ENCODE measurements at places on chromosomes 7 and 10.

DNA sequence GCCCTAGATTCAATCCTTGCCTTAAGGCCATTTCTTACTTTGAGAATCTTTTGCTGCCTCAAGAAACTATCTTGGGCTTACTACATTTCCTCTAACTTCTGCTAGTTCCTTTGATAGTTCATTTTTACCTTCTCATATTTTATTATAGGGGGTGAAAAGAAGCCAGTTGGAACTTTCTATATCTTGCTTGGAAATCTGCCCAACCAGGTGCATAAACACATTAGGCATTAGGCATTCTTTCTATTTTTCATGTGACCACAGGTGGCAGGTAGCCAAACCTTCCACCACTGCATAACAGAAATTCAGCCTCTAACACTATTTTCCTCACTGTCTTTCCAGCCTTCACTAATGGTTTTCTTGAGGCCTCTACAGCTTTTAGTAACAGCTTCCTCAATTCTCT lies 300.0 kb upstream of the SP8 start:
- no peak for DNase-seq

DNA sequence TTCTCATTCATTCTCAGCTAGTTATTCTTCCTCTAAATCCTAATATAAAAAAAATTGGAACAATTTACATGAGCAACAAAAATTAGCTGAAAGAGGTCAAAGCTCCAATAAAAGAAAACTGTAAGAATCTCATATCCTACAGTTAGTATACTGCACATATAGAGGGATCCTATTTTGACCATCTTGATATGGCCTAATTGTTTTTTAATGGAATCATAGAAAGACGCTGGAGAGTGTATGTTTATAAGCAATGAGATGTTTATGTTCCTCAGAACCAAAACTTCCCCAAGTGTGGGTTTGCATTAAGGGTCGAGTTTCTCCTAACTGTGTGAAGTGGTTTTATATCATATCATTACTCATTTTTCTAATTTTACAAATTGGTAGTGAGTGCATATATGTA lies 102.5 kb downstream of the VIM start:
- DNase-seq: no peak

- no peak for DNase-seq
These were observed 4.3 kb downstream of the ELFN1 start for GRCh38 chr7:1674161-1675035.

DNA sequence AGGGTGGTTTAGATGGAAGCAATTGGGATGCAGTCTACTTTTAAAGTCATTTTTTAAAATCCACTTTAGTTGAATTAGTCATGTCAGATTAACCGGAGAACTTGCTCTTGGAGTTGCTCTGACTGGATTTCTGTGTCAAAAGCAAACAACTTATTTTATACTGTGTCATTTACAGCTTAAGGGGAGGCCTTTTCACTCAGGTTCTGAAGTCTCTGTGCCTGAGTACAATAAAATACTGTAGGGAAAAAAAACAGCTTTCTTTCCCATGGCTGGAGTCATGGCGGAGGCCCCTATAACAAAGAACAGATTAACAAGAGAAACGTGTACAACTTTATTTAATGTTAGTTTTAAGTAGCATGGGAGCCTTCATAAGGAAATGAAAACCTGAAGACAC lies 39.2 kb upstream of the MSRB2 start:
- no peak for DNase-seq

DNA sequence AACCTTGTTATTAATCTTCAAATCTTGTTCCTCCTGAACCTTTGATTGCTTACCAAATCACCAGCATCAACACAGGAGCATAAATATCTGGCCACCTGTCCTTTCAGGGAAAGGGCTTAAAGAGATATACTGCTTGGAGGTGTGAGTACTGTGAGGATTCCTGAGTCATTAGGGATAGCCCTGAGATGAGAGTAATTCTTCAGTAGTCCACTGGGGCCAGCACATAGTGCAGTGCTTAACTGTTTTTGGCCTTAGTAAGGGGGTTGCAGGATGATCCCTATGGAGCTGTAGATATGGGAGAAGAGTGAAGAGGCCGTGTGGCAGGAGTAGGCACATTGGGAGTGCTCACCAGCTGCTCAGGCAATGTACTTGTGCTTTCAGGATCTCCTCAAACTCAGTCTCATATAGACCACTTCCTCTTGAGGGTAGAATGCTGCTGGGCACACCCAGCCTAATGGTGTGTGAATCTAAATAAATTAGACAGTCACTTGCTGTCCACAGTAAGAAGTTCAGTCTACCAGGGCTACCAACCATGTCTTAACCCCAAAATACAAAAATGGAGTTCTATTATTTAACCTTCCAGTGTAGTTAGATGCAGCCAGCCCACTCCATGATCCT lies 26.5 kb upstream of the GPR141 start:
- no peak for DNase-seq

DNA sequence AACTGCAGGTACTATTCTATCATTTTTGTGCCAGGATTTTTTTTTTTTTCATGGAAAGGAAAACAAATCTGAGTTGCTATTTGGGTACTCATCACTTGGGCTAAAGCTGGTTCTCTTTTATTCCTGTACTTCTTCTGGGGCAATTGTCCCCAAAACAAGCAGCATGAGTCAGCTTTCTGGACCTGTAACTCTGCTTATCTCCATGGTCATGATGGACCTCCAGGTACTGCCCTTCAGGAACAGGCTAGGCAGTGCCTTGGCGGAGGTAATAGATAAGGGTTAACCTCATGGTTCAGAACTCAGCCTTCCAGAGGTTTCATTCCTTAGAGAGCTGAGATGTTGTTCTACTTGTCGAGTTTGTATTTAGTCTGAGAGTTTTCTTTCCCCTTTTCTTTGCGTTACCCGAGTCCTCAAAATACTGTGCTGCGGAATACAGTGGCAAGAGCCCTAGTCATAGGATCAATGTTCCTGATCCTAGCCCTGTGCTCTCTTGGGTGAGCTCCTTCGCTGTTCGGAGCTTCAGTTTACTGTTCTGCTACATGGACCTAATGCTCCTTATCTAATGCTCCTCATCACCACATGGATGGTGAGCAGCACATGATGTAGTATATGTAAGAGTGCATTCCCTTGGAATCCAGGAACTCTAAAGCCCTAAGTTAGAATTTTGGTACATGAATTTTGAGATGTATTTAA lies 74.6 kb downstream of the LRGUK start:
- no peak for DNase-seq

DNA sequence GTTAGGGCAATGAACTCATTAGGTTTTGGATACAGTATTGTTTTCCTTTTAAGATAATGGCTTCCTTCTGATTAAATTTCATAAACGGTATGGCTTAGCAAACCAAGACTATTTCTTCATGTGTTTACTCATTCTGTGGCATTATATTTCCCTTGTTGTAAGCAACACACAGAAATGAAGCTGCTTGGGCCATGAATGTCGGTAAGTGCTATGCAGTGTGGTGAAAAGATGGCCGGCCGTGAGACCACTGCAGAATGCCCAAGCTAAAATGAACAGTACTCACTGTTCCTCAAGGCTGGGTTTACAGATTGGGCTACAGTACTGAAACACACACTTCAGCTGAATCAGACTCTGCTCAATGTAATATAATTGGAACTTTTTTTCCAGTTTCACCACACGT lies 8.1 kb downstream of the APBB1IP start:
- DNase-seq: no peak

- no peak for DNase-seq
These were observed 241.6 kb upstream of the TCF7L2 start for GRCh38 chr10:112708461-112708860.

GRCh38 chr7:1314021-1314907 lies 81.6 kb downstream of the UNCX start:
- DNase-seq: no peak

DNA sequence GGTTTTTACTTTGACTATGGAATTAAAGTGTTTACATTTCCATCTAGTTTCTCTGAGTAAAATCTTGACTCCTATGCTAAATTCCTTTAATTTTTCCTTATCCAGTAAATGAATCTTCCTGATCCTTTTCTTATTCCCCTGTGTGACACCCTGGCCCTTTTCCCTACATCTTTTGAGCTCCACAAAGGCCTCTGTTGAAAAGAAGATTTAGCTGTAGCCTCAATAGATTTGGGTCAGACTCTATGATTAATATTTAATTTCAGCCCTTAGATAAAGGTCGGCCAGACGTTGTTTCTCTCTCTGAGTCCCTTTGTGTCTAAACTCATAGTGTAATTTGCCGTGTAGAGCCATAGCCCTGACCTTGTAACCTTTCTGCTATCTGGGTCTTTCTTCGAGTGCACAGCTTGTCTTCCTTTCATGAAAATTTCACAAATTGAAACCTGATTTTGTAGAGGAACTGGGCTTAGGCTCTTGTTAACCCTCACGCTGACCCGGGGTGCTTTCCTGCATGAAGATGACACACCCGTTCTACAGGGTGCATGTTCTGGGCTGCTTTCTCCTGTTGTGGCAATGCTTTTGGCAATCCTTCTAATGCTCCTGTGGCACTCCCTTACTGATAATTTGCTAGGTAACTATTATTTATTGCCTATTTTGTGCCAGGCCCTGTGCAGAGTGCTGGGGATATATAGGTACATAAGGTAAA lies 21.2 kb downstream of the LSMEM1 start:
- no peak for DNase-seq

DNA sequence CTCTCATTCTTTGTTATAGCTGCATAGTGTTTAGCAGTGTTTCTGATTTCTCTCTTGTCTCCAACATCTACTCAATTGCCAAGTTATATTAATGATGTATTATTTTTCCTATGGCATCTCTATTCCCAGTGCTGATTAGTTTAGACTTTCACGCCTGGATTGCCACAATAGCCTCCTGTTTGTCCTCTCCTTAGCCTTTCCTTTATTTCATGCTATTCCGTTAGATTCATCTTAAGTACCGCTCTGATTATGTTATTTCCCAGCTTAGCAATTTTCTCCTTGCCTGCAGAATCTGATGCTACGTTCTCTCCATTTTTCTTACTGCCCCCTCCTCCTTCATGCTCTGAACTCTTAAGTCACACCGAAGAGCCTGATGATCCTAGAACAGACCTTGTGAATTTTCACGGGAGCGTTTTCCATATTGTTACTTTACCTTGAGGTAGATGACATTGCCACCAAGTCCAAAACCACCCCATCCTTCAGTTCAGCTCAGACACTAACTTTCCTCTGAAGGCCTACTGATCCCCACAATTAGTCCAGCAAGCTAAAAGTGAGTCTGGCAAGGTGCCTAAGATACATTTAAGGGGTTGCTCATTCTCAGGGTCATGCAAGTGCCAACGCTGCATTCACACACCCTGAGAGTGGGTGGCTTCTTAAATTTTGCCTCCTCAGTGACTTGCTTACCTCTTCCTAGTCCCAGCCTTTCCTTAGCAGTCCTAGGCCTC lies 6.6 kb upstream of the NRF1 start:
- no peak for DNase-seq

DNA sequence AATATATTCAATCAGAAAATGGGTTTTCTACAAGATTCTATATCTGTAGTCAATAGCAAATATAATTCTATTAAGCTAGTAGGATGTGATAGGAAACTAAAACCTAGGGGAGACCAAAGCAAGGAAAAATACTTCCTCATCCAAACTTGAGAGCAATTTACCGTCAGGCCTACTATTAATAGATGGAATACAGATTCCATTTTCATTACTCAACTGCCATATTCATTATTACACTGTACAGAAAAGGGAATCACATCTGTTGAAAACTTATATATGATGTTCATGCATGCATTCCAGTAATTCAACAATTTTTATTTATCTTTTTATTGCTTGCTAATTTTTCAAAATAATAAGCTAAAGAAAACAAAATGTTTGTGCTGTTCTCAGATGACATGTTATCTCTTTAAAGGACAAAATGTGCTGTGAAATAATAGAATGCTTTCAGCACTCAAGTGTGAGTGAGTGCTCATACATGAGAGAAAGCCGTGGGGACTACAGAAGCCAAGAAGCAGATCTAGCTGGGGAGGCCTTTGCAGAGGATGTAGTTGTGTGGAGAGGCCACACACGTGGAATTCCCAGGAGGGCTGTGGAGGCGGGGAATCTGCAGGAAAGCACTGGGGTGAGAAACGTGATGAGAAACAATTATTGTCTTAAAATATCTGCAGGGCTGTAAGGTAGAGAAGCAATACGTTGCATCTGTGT lies 110.0 kb downstream of the EGFR start:
- DNase-seq: no peak

DNA sequence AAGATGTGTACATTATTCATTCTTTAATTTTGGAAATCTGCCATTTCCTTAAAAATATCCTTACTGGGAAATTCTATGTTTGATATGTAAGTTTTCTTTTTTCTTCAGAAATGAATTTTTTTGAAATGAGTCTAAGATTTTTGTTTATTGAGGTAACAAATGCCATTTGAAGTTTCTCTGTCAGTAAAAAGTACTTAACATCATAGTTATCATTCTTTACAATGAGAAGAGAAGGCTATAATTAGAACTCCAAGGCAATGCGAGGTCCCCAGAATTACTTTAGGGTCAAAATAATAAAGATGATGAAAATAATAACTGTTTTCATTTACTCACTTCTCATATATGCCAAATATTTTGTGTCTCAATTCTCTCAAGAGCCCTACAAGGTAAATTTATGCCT lies 37.0 kb upstream of the RHOBTB1 start:
- no peak for DNase-seq

DNA sequence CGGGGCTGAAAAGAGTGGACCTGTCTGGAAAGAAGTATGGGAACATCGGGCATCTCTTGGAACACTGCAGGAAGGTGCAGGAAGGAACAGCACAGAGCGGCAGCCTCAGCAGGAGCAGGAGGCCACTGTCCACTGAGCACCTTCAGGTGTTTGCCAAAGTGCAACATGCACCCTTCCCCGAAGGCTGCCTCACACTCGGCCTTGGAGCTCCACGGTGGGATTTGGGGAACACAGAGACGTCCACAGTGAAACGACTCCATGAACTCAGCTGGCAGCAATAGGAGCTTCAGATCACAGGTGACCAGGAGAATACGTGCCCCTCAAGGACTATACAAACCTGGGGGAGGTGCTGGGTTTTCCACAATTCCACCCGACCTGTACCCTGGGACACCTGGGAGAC lies 140.3 kb upstream of the RET start:
- DNase-seq: no peak

GRCh38 chr10:8568401-8568800 lies 513.9 kb downstream of the GATA3 start:
- no peak for DNase-seq

DNA sequence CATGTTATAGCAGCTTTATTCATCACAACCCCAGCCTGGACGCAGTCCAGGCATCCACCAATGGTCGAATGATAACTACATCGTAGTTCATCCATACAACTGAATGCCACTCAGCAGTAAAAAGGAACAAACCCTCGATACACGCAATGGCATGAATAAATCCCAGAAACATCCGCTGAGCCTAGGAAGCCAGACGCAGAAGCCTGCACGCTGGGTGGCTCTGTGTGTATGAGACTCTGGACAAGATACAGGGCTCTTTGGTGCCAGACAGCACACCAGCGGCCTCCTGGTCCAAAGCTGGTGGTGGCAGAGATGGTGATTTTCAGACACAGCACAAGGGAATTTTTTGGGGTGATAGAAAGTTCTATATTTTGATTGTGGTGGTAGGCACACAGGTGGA lies 10.0 kb upstream of the CRYGN start:
- no peak for DNase-seq

All from H54 (cell line).